ENCODE measurements at places on chromosomes 7 and 10. TPM values are rescaled to one million over a fixed set of nuclear protein-coding genes. Genes with fewer than 3 reads are reported as not detected.

- H3K36me3 ChIP-seq = no peaks in the 10 kb centered on the region
- no peak overlapping the region for H3K4me3 ChIP-seq
- peaks cover 4% of the 10 kb centered on the region for H3K27me3 ChIP-seq
- no peaks in the 10 kb centered on the region for H3K4me1 ChIP-seq
- H3K27ac ChIP-seq = no peak overlapping the region
- no peak for DNase-seq
Observed at GRCh38 chr7:1640376-1641172, 29.5 kb upstream of the ELFN1 start.

GRCh38 chr10:126198681-126199080 is 189.6 kb downstream of the ADAM12 start:
- no peaks in the 10 kb centered on the region for H3K36me3 ChIP-seq
- no peaks in the 10 kb centered on the region for H3K27me3 ChIP-seq
- H3K4me3 ChIP-seq = no peak overlapping the region
- H3K27ac ChIP-seq = peak overlapping the region; percentile 88

DNA sequence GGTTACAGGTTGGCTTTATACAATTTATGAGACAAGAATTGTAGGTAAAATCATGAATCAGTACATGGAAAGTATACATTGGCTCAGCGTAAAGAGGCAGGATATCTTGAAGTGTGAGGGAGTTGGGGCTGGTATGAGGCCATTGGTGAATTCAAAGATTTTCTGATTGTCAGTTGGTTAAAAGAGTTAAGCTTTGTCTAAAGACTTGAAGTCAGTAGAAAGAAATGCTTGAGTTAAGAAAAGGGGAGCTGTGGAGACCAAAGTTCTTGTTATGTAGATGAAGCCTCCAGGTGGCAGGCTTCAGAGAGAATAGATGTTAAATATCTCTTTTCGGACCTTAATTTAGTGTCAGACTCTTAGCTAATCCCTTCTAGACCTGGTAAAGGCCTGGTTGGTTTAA is 341.0 kb downstream of the GALNT17 start:
- H3K36me3 ChIP-seq = no peaks in the 10 kb centered on the region
- DNase-seq = no peak
- H3K27me3 ChIP-seq = no peaks in the 10 kb centered on the region
- no peak overlapping the region for H3K27ac ChIP-seq
- no peaks in the 10 kb centered on the region for H3K4me1 ChIP-seq
- no peak overlapping the region for H3K4me3 ChIP-seq

GRCh38 chr7:107628461-107629064 is 32.1 kb upstream of the SLC26A4 start:
- no peaks in the 10 kb centered on the region for H3K4me1 ChIP-seq
- H3K27me3 ChIP-seq = no peaks in the 10 kb centered on the region
- no peak overlapping the region for H3K4me3 ChIP-seq
- H3K27ac ChIP-seq = no peak overlapping the region
- H3K36me3 ChIP-seq = no peaks in the 10 kb centered on the region
- DNase-seq = no peak

GRCh38 chr10:20446561-20447193 is 450.4 kb downstream of the NEBL start:
- H3K4me3 ChIP-seq = no peak overlapping the region
- DNase-seq = no peak
- H3K27me3 ChIP-seq = no peaks in the 10 kb centered on the region
- no peaks in the 10 kb centered on the region for H3K36me3 ChIP-seq

- no peak for DNase-seq
- no peak overlapping the region for H3K27ac ChIP-seq
- no peak overlapping the region for H3K4me3 ChIP-seq
- H3K36me3 ChIP-seq = no peaks in the 10 kb centered on the region
- H3K27me3 ChIP-seq = no peaks in the 10 kb centered on the region
- no peaks in the 10 kb centered on the region for H3K4me1 ChIP-seq
Observed at GRCh38 chr10:99870123-99870730, 87.8 kb downstream of the ABCC2 start.

- no peak overlapping the region for H3K4me3 ChIP-seq
- H3K4me1 ChIP-seq = peaks cover 12% of the 10 kb centered on the region
- no peaks in the 10 kb centered on the region for H3K36me3 ChIP-seq
- peak; percentile 85 for DNase-seq
Observed at GRCh38 chr7:102916426-102916825, 3.6 kb downstream of the LRRC17 start.

DNA sequence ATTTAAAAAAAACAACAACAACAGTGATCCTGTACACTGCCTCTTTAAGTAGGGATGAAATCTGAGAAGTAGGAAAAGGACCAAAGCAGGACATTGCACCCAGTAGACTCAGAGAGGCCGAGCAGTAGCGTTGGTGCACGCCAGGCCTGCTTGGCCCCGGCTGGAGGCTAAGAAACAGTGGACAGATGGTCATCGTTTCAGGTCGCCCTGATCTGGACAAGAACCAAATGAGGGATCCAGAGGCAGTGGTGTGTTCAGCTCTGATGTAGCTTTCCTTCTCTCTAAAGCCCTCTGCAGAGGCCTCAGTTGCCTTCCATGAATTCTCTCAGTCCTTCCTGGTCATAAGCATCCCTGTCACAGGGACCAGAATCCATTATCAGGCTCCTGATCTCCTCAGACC is 142.2 kb upstream of the CDCA7L start:
- H3K27ac ChIP-seq = no peak overlapping the region
- no peaks in the 10 kb centered on the region for H3K36me3 ChIP-seq
- H3K27me3 ChIP-seq = no peaks in the 10 kb centered on the region
- no peak overlapping the region for H3K4me3 ChIP-seq
- no peak for DNase-seq

Gene BET1
- 7.9 TPM for total RNA-seq

GRCh38 chr7:137130751-137131158 is 212.8 kb downstream of the PTN start:
- peak overlapping the region; percentile 99 for H3K27ac ChIP-seq
- H3K36me3 ChIP-seq = no peaks in the 10 kb centered on the region
- peak; percentile 90 for DNase-seq
- peaks cover 47% of the 10 kb centered on the region for H3K4me1 ChIP-seq
- peak overlapping the region; percentile 22 for H3K4me3 ChIP-seq
- H3K27me3 ChIP-seq = no peaks in the 10 kb centered on the region

DNA sequence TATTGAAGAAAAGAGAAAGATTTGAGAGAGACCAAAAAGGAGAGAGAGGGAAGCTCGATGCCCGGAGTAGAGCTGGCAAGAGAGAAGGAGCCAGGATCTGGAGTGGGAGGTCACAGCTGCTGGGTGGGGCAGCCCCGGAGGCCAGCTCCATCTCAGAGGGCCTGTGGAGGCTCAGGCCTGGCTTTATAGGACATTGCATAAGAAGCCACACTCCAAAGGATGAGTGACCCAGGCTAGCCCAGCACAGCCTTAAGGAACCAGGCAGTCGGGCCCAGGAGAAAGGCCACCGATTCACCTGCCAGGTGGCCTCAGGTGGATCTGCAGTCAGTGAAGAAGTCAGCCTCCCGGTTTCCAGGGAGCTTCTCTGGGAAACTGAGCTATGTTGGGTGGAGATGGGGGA is 676 bp downstream of the PLAC9 start:
- no peaks in the 10 kb centered on the region for H3K36me3 ChIP-seq
- peak; percentile 47 for DNase-seq
- H3K4me3 ChIP-seq = peak overlapping the region; percentile 66

- no peaks in the 10 kb centered on the region for H3K27me3 ChIP-seq
- no peak overlapping the region for H3K4me3 ChIP-seq
- H3K4me1 ChIP-seq = 0 out of 2 replicates have a peak, but pooled peaks cover 9% of the 10 kb centered on the region
- H3K27ac ChIP-seq = no peak overlapping the region
Observed at GRCh38 chr10:22280078-22280477, 36.1 kb upstream of the COMMD3 start.

- H3K27ac ChIP-seq = no peak overlapping the region
- peak; percentile 62 for DNase-seq
- peaks cover 12% of the 10 kb centered on the region for H3K4me1 ChIP-seq
- H3K4me3 ChIP-seq = no peak overlapping the region
Observed at GRCh38 chr10:88866454-88866853, 13.6 kb upstream of the STAMBPL1 start.

- DNase-seq = no peak
- H3K27me3 ChIP-seq = no peaks in the 10 kb centered on the region
- no peaks in the 10 kb centered on the region for H3K36me3 ChIP-seq
- H3K4me1 ChIP-seq = no peaks in the 10 kb centered on the region
- no peak overlapping the region for H3K4me3 ChIP-seq
Observed at GRCh38 chr10:84054743-84055142, 84.6 kb upstream of the GHITM start.

DNA sequence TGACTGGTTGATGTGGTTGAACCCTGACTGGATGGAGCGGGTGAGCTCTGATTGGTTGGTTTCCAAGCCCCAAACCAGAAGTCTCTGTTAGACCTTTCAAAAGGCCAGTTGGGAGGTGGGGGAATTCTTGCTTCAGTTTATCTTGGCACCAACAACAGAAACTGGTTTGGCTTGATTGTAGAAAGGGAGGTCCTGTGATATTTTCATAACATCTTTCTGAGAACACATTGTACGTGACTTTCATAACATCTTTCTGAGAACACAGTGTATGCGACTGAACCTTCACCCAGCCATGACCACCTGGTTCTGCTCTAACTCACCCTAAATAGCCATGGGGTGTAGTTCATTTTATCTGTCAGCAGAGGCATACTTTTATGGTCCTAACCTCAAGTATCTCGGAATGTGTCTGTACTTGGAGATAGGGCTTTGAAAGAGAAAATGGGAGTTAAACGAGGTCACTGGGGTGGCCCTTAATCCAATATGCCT is 88.3 kb downstream of the GALNT17 start:
- no peak for DNase-seq
- no peaks in the 10 kb centered on the region for H3K36me3 ChIP-seq
- H3K27me3 ChIP-seq = no peaks in the 10 kb centered on the region
- H3K4me3 ChIP-seq = no peak overlapping the region
- no peaks in the 10 kb centered on the region for H3K4me1 ChIP-seq
- H3K27ac ChIP-seq = no peak overlapping the region

Gene TYSND1
- 87.3 TPM for total RNA-seq

DNA sequence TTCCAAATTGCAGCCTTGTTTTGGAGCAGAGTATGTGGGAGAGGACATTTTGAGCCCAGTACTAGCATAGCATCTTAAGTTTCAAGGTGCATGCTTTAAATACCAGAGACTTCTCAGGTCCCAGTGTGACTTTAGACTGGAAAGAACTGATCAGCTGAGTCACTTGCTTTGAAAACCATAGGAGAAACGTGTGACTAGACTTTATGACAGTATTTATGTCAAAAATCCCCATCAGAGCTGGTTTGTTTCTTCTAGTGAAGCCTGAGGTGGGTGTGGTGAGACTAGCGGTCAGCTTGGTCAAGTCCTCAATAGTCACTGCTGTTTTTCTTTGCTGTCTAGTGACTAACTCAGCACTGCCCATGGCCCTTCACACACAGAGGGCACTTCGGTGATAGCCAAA is 724.2 kb downstream of the GATA3 start:
- DNase-seq = peak; percentile 8
- H3K4me3 ChIP-seq = no peak overlapping the region
- H3K36me3 ChIP-seq = no peaks in the 10 kb centered on the region
- H3K4me1 ChIP-seq = no peaks in the 10 kb centered on the region
- H3K27ac ChIP-seq = no peak overlapping the region

Gene GLI3
- total RNA-seq = 9.6 TPM

GRCh38 chr10:78992333-78992732 is 76.4 kb upstream of the ZMIZ1 start:
- H3K4me1 ChIP-seq = peaks cover 19% of the 10 kb centered on the region
- no peak overlapping the region for H3K27ac ChIP-seq
- DNase-seq = no peak
- H3K4me3 ChIP-seq = no peak overlapping the region
- H3K27me3 ChIP-seq = no peaks in the 10 kb centered on the region

DNA sequence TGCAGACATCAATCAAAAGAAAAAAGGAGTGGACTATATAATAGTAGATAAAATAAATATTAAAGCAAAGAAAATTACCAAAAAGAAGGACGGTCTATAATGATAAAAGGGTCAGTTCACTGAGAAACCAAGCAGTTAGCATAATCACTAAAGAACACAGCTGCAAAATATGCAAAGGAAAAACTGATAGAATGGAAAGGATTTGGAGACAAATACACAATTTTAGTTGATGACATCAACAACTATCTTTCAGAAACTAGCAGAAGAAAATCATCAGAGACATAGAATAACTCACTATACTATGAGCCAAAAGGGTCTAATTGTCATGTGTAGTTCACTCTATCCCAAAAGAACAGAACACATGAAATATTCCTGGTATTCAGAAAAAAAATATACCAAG is 316.4 kb upstream of the IGFBP3 start:
- no peaks in the 10 kb centered on the region for H3K36me3 ChIP-seq
- no peak overlapping the region for H3K4me3 ChIP-seq
- no peaks in the 10 kb centered on the region for H3K4me1 ChIP-seq
- H3K27ac ChIP-seq = no peak overlapping the region
- no peak for DNase-seq

GRCh38 chr10:127016331-127016730 is 111.1 kb downstream of the DOCK1 start:
- H3K4me3 ChIP-seq = no peak overlapping the region
- H3K27me3 ChIP-seq = no peaks in the 10 kb centered on the region
- H3K4me1 ChIP-seq = peaks cover 26% of the 10 kb centered on the region
- no peak overlapping the region for H3K27ac ChIP-seq
- H3K36me3 ChIP-seq = no peaks in the 10 kb centered on the region

Gene SFTPD
- not detected for total RNA-seq

Gene LLCFC1
- not detected for total RNA-seq

GRCh38 chr10:25831080-25831479 is 102.9 kb upstream of the MYO3A start:
- no peak overlapping the region for H3K27ac ChIP-seq
- DNase-seq = no peak
- H3K27me3 ChIP-seq = no peaks in the 10 kb centered on the region
- H3K36me3 ChIP-seq = no peaks in the 10 kb centered on the region

DNA sequence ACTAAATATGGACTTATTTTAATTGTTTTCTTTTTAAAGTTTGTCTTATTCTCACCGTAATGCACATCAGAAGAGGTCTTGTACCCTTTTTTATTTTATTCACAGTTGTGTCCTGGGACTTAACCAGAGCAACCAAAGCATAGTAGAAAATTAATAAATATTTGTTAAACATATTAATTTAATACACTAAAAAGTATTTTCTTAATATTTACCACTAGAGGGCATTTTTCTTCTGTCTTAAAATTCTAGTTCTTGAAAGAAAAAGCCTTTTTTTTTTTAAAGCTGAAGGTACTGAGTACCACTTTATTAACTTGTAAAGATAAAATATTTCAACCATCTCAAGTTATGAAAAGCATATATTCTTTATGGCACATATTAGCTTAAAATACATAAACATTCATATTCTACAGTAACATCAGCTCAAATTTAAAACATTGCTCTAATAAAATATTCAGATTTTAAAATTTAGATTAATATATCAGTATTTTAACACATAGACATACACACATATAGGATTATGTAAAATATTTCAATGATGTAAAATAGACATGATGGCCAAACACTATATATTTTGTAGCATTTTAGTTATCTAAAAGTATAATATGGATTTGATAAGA is 260.4 kb downstream of the SEMA3A start:
- no peak overlapping the region for H3K4me3 ChIP-seq
- H3K27ac ChIP-seq = no peak overlapping the region
- no peaks in the 10 kb centered on the region for H3K4me1 ChIP-seq
- DNase-seq = peak; percentile 24
- H3K36me3 ChIP-seq = no peaks in the 10 kb centered on the region
- H3K27me3 ChIP-seq = no peaks in the 10 kb centered on the region
